COR-L47 (cell line): ENCODE measurements at places on chromosomes 5 and 9.

GRCh38 chr5:127297348-127298035 is 6.9 kb downstream of the MEGF10 start:
- DNase-seq, result no peak

- peak; percentile 88 for DNase-seq
Observed at GRCh38 chr9:96139592-96140295, 162.2 kb downstream of the HSD17B3 start.

- DNase-seq, result no peak
Observed at GRCh38 chr9:6134661-6135180, 80.9 kb upstream of the IL33 start.

- no peak for DNase-seq
Observed at GRCh38 chr5:64301566-64301965, 135.9 kb downstream of the RNF180 start.

DNA sequence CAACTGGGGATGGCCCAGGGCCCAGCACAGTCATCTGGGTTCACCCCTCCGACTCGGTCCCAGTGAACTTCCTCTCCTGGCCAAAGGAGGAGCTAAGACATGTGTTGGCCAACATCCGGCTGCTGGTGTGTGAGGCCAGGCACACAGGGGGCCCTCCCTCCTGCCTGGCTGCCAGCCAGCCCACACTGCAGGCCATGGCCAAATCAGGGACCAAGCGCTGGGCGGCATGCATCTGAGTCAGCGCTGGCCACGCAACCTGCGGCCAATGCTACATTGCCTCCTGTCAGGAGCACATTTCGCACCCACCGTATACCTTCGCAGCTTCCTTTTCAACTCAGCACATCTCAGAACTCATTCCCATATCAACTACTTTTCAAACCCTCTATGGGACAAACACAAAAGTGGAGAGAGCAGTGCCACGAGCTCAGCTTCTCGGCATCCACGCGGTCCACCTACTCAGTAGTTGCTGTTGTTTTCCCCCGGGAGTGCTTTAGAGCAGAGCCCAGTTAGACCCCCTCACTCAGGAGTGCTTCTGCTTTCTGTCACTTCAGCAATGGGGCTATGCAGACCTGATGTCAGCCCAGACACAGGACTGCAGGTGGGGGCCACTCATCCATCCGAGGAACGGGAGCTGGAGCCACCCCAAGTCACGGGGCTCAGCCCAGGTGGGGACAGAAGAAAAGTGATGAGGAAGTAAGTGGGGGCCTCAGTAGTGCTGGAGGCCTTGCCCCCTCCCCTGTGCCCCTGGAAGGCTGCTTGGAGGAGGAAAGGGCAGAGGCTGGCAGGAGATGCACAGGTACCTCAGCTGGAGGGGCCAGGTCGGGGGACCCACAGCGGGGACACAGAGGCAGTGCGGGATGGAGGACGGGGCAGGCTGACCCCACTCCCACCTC is 13.9 kb downstream of the NINJ1 start:
- peak; percentile 38 for DNase-seq

DNA sequence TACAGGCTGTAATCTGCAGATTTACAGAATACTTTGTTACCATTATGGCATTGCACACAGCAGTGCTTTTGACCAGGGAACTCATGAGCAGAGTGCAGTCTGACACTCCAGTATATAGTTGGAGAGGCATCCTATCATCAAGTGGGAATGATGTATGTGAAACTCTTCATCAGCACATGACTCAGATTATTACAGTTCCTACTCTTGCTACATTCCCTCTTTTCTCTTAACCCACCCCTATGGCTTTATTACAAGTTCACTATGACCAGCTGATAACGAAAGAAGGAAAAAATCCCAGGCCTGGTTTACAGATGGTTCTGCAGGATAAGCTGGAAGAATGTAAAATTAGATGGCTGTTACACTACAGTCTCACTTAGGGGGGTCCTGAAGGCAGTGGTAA is 385.9 kb downstream of the RASEF start:
- DNase-seq, result no peak

GRCh38 chr5:75450069-75450468 is 61.4 kb downstream of the CERT1 start:
- DNase-seq, result no peak

DNA sequence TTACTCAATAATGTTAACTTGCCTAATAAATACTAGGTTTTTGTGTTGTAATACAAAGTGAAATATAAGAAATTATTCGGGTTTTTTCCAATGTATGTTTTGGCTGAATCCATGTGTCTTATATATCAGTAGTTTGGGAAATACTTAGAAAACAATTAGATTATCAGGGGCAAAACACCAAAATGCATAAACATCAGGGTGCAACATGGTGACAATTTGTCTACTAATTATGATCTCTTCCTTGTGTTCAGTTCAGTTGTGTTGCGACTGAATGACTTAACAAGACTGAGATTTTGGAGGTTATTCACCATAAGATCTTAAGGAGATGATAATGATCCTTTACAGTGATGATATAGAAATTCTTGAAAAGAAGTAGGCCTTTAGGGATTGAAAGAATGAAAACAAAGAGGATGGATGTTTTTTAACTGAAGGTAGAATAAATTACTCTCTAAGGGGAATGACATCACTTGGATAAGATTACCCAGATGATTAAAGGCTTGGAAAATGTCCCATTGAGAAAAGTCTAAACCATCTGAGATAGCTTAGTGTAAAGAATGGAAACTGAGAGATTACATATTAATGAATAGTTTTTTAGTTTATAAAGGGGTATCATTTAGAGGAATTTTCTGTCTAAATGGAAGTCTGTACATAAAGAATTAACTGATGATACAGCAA is 415.8 kb downstream of the SPATA31D1 start:
- no peak for DNase-seq

GRCh38 chr9:137222190-137223077 is at the start of gene RNF208:
Gene RNF208 (minus strand): TSS chr9:137222240. CDS start chr9:137221212, 1,028 bp downstream.
- DNase-seq, result no peak

- no peak for DNase-seq
Observed at GRCh38 chr9:87513880-87514535, 16.3 kb downstream of the DAPK1 start.

- DNase-seq, result no peak
Observed at GRCh38 chr9:114888607-114889006, 41.8 kb downstream of the TNFSF8 start.
